Activated naive CD4-positive, alpha-beta T cell treated with anti-CD3 and anti-CD28 coated beads, Interleukin-2, amount 10 ng/mL, durations not matched to agents 5 hours and 36 hours (primary cell): ENCODE measurements at places on chromosomes 16 and 17. TPM values are rescaled to one million over a fixed set of nuclear protein-coding genes. Genes with fewer than 3 reads are reported as not detected.

The CES3 gene
- 4.8 TPM for total RNA-seq

The CTF1 gene
- total RNA-seq: 0.31 TPM

The DUSP14 gene
- total RNA-seq: 11.7 TPM

The MYO15B gene
- 31.0 TPM for total RNA-seq

The RPRML gene
- not detected for total RNA-seq

The OR2C1 gene
- not detected for total RNA-seq

The MRPS23 gene
- 30.2 TPM for total RNA-seq

The APOBR gene
- total RNA-seq: 19.7 TPM

The SHBG gene
- total RNA-seq: not detected
